Left lung (tissue), 14 donors: ENCODE measurements at places on chromosomes 7 and 10. TPM values are rescaled to one million over a fixed set of nuclear protein-coding genes. Genes with fewer than 3 reads are reported as not detected.

- DNase-seq = no peak
Observed at GRCh38 chr10:88379575-88379974, 203.5 kb downstream of the RNLS start.

- no peak for DNase-seq
Observed at GRCh38 chr10:89278034-89278535, 23.8 kb upstream of the IFIT2 start.

The TWIST1 gene
- 0.21 TPM for polyA plus RNA-seq

DNA sequence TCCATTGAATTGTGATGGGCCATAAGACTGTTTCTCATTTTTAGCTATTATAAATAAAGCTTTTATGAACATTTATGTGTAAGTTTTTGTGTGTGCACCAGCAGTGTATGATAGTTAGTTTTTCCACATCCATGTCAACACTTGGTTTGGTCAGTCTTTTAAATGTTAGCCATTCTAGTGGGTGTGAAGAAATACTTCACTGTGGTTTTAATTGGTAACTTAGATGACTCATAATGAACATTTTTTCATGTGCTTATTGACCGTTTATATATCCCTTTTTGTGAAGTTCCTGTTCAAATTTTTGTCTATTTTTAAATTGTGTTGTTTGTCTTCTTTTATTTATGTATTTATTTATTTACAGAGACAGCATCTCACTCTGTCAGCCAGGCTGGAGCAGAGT is 23.6 kb upstream of the PDK4 start:
- DNase-seq = no peak

- DNase-seq = peak; percentile 77
Observed at GRCh38 chr10:97179731-97180362, 5.9 kb downstream of the SLIT1 start.

GRCh38 chr7:128836729-128837348 is 6.6 kb downstream of the FLNC start:
- DNase-seq = no peak

The SUGCT gene
- polyA plus RNA-seq = 2.4 TPM

The HGF gene
- 21.7 TPM for polyA plus RNA-seq

The PAX4 gene
- not detected for polyA plus RNA-seq
